Fibroblast of the aortic adventitia (primary cell): ENCODE measurements at places on chromosomes 3 and 15. TPM values are rescaled to one million over a fixed set of nuclear protein-coding genes. Genes with fewer than 3 reads are reported as not detected.

DNA sequence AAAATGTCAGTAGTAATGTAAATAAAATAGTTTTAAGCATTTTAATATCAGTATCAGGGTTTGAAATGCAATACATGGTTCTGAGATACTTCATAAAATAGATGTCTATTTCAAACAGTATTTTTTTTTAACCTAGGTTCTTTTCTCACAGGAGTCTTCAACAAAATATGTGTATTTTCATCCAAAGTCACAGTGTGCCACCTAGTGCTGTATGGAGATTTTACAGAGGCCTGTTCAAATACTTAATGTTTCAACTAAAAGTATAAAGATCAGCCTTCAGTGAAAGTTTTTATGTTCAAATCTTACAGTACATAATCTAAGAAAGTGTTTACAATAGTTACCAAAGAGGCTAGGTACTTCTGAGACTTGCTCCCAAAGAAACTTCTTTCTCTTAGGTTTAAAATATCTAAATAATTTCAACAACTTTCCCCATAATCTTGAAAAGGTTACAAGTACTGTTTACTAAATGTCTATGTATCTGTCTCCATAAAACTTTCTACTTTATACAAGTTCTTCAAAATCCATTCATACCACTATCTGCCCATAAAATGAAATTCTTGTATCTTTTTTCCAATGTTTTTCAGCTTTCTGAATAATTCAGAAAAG, 38.3 kb downstream of the SCAPER start:
- DNase-seq, result peak; percentile 69

DNA sequence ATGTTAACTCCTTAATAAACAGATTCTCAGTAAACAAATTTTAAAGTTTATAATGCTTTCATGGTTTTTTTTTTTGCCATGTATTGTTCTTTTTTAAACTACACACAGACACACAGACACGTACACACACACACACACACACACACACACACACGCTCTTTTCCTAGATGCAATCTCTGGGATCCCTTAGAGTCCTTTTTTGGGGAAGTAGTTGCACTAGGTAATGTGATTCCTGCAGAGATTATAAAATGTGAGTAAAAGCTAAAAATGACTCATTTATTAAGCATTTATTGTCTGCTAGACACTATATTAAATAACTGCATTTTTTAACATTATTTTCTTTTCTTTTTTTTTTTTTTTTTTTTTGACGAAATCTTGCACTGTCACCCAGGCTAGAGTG, 19.9 kb downstream of the NDUFB5 start:
- peak; percentile 2 for DNase-seq

- no peak for DNase-seq
Observed at GRCh38 chr3:75985432-75985831, 200.1 kb upstream of the ZNF717 start.

- peak; percentile 58 for DNase-seq
Observed at GRCh38 chr3:122858373-122858772, 63.5 kb downstream of the SLC49A4 start.

DNA sequence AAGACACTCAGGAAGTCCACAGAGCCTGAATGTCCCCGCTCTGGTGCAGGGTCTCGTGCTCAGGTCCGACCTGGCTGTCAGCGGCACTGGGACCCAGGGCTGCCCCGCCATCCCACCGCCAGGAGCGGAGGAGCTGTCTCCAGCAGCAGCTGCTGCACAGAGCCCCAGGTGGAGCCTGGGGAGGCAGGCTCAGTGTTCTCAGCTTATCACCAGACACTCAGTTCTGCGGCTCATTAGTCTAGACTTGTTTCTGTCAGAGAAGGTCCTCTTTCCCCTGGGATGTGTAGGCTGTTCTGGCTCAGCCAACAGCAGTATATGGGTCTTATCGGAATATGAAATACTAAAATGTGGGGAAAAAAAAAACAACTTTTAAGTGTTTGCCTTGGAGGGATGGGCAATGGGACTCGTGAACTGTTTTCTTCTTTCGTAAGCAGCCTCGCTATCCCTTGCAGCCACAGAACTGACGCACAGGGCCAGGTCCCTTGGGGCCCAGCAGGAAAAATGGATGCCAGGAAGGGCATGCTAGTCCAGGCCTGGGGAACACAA, 75.9 kb downstream of the KLF13 start:
- DNase-seq, result peak; percentile 91

- DNase-seq, result peak; percentile 33
Observed at GRCh38 chr3:170049146-170050000, 11.6 kb downstream of the GPR160 start.

- DNase-seq, result no peak
Observed at GRCh38 chr15:67136802-67137201, 71.4 kb downstream of the SMAD3 start.

DNA sequence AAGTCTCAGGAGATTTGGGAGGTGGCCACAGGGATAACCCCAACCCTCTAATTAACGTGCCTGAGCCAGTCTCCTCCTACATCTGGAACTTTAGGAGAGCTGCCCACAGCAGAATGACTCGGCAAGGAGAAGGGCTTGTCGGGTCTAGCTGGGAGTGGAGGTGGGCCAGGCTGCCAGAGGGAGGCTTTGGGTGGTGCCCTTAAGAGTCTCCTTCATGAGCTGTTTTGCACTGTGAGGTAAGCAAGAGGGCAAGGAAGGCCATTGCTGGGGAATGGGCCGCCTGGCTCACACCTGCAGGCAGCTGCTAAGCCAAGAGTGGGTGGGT, 3.6 kb upstream of the TNK2 start:
- DNase-seq, result peak; percentile 35

GRCh38 chr3:11078826-11079515, 75.3 kb upstream of the HRH1 start:
- no peak for DNase-seq

GRCh38 chr3:129315998-129316247, 37.3 kb downstream of the HMCES start:
- DNase-seq, result no peak

DNA sequence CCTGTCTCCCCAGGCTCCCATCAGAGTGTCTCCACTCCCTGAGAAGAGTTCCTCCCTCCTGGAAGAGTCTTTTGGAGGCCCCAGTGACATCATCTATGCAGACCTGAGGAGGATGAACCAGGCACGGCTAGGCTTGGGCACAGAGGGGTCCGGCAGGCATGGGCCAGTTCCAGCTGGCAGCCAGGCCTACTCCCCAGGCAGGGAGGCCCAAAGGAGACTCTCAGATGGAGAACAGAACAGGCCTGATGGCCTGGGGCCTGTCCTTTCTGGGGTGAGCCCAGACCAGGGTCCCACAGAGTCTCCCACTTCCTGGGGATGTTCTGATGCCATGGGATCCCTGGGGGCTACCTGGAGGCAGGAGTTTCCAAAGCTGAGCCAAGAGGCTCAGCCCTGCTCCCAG, 8.5 kb downstream of the SH2D7 start:
- no peak for DNase-seq

GRCh38 chr3:155495387-155495786, 201.9 kb upstream of the STRIT1 start:
- DNase-seq, result peak; percentile 10

DNA sequence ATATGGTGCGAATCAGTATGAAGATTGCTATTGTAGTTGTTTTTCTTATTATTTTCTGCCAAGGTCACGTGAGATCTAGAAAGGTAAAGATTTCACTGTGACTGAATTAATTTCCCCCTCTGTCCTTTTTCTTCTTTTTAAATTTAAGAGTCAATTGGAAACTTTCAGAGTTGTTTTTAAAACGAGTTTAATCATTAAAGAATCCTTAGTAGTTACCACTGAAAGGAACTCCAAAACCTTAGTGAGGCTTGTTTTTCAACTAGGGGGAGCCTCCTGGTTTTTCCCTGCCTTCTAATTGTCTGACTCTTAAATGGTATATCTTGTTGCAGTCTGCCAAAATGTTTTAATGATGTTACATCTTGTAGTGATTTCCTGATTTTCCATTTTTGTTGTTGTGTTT, 17.6 kb downstream of the P2RY12 start:
- DNase-seq, result no peak

PRR23B gene
- total RNA-seq, result not detected in 2 replicates

IL17RB gene
- 0.81 TPM in 1 of 2 replicates, not detected in the other for total RNA-seq
